ENCODE measurements at places on chromosomes 11 and 22.
A peak's percentile ranks its signal among the peaks of the same experiment; 100 is the strongest.

- peak; percentile 47 for DNase-seq
Measured at GRCh38 chr11:124740277-124740882, 638 bp downstream of the NRGN start.

DNA sequence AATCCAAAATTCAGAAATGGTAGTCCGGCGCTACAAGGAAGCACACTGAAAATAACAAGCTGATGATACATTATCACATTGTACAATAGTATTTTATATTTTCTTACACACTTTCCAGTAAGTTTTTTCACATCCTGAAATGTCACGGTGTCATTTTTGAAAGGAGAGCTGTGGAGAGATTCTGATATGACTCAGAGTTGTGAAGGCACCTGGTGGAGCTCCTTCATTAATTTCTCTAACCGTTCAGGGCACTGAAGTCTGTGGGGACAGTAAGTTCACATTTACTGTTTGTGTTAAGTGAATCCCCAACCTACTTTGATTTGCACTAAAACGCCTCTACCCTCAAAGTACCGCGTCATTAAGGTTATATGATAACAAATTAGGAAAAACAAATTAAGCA is 13.3 kb downstream of the LDHAL6A start:
- DNase-seq = no peak

- DNase-seq = no peak
Measured at GRCh38 chr11:3795131-3796001, 2.0 kb downstream of the NUP98 start.

DNA sequence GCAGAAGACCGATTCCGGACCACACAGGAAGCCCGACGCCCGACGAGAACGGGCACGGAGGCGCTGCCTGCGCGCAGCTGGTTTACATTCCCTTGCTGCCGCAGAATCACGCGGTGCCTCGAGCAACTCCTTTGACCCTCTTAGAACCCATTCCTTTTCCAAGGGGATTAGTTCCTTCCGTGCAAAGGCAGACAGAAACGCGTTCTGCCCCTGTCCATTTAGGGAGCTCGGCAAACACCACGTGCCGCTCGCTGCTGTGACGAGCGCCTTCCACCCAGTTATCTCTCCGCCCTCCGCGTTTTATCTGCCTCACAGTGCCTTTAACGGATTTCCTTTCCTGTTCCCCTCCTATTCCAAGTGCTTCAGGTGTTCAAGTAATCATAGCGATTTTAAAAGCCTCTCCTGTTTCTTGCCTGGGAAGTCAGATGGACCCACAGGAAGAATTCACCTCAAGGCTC is 24.1 kb upstream of the MICAL3 start:
- DNase-seq = no peak

- DNase-seq = no peak
Measured at GRCh38 chr11:117663414-117663813, 133.6 kb downstream of the DSCAML1 start.

DNA sequence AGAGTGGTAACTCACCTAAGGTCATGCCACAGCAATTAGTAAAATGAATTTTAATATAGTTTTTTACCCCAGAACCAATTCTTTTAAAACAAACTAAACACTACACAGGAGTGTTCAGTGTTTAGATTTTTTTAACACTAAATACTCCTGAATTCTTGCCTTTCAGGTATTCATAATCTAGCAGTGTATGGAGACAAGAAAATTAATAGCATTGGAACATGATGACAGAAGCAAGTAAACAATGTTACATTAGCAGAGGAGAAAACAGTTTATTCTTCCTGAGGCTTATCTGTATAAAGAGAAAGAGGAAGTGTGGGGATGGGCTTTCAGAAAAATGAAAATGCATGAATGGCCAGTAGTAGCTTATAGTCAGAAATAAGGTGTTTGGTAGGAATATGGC is 222.1 kb upstream of the FAT3 start:
- no peak for DNase-seq

- no peak for DNase-seq
Measured at GRCh38 chr22:22245935-22246525, 1.4 kb downstream of the VPREB1 start.

- no peak for DNase-seq
Measured at GRCh38 chr11:9616858-9617257, 43.4 kb downstream of the WEE1 start.

- DNase-seq = no peak
Measured at GRCh38 chr11:72228844-72229231, 4.3 kb downstream of the INPPL1 start.

- DNase-seq = no peak
Measured at GRCh38 chr22:46909237-46910030, 147.0 kb downstream of the TBC1D22A start.

- no peak for DNase-seq
Measured at GRCh38 chr22:22111983-22112382, 129.4 kb upstream of the TOP3B start.

DNA sequence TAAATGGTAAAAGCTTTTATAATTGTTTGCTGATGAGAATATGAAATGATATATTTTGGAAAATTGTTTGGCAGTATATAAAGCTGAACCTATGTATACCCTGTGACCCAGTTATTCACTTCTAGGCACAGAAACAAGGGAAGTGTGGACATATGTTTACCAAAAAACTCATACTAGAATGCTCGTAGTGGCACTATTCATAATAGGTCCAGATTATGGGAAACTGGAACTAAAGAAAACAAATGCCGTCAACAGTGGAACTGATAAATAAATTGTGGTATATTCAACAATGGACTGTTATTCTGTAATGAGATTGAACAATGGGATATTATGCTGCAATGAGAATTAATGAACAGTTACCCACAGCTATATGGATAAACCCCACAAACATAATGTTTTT is 32.8 kb downstream of the CSTPP1 start:
- no peak for DNase-seq

DNA sequence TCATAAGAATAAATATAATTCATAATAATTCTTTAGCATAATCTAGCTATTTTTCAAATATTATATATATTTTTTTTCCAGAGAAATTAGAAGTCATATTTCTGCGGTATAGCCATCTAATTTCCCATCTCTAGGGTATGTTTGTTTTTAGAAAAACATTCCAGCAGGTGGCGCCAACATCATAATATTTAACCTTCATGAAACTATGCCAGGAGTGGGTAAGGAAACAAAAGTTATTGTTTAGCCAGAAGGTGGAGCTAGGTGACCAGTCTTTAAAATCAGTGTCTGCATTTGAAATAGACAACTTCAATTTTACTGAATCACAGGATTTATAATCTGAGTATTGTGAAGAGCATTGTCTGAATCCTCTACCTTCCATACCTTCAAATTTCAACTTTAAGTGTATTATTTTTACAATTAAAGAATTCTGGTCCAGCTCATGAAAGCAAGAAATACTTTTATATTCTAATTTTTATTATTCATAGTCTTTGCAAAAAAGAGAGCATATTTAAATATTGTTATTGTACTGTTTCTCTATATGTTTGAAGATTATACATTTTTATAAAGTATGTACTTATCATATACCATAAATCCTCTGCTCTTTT is 15.7 kb upstream of the CCDC179 start:
- peak; percentile 38 for DNase-seq

DNA sequence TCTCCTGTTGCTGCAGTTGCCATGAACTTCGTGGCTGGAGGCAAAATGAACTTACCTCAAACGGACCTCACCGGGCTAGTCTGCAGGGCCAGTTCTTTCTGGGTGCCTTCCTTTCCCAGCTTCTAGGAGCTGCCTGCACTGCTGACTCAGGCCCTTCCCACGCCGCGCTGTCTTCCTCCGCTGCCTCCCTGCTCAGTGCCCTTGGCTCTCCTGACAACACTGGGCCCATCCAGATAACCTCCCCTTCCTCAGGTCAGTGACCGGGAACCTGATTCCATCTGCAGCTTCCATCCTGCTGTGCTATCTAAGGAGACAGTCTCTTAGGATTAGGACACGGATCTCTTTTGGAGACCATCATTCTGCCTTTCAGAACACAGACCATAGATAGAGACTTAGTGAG is 19.3 kb downstream of the MOB2 start:
- no peak for DNase-seq

GRCh38 chr11:78061088-78061920 is 2.4 kb upstream of the THRSP start:
- no peak for DNase-seq

GRCh38 chr11:134120143-134120850 is 51.4 kb downstream of the JAM3 start:
- no peak for DNase-seq

- no peak for DNase-seq
Measured at GRCh38 chr11:123330948-123331347, 99.1 kb upstream of the GRAMD1B start.

DNA sequence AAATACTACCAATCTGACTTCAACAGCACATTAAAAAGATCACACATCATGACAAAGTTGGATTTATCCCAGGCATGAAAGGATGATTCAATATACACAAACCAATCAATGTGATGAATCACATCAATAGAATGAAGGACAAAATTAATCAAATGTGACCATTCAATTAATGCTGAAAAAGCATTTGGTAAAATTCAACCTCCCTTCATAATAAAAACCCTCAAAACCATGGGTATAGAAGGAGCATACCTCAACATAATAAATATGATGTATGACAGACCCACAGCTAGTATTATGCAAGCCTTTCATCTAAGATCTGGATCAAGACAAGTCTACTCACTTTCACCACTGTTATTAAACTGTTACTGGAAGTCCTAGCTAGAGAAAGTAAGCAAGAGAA is 921.7 kb upstream of the RAG2 start:
- DNase-seq = no peak

- DNase-seq = no peak
Measured at GRCh38 chr11:129012880-129013279, 70.2 kb upstream of the TP53AIP1 start.

DNA sequence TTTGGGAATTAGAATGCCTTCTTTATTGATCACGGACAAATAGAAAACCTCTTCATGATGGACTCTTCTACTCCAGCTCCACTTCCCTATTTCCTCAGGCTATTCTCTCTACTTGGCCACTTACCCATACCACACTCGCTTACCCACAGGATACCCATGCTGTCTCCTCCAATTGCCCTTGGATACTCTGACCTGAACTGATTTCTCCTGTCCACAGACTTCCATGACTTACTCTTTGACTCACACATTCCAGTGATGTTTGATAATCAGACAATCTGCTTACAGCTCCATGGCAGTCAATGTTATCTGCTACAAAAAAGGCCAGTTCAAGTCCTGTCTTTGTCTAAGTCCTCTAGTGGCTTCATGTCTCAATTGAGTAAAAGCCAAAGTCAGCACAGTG is 292.0 kb upstream of the CTSC start:
- DNase-seq = no peak

DNA sequence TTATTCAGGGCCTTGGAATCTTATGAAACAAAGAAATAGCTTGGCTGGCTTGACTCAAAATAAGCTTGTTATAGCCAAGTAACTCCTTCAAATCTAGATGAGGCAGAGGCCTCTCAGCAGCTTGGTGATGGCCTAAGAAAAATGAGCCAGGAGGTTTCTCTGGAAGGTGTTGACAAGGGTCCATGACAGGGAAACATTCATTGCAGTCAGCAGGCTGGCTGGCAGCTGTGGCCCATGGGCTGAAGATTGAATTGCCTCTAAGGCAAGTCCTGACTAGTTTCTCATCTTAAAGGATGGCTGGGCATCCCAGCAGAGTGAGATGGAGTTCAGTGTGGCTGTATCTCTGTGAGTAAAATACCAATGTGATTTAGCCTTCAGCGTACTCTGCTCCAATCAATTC is 441.0 kb downstream of the NELL1 start:
- no peak for DNase-seq

DNA sequence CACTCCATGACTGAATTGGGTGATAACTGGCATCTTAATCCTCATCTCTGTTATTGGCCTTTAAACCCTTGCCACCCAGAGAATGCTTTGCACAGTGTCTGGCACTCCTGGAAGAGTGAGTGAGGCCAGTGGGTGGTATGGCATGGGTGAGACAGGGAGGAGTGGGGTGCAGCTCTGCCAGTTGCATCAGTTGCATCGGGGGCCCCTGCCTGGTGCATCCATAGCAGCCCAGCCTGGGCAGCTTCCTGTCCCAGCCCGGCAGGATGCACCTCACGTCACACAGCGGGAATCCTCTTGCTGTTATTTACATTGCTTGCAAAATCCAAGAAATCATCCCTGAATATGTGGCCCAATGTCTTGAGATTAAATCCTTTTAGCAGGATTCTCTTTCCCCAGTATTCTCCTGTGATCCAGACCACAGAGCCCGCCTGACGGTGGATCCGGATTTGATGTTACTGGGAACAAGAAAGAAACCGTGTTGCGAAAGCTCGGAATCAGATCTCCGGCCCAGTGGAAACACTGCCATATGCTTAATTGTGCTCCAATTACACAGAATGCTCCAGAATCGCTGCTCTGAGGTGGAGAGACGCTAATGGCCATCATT is 37.6 kb upstream of the MN1 start:
- DNase-seq = no peak

DNA sequence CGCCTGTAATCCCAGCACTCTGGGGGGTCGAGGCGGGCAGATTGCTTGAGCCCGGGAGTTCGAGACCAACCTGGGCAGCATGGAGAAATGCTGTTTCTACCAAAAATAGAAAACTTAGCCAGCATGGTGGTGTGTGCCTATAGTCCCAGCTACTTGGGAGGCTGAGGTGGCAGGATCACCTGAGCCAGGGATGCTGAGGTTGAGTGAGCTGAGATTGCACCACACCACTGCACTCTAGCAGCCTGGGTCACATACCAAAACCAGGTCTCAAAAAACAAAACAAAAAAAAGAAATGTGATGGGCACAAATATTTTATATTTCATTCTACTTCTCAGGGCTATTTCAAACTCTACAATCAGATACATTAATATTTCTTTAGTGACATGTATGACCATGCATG is 25.7 kb downstream of the TTC17 start:
- no peak for DNase-seq

DNA sequence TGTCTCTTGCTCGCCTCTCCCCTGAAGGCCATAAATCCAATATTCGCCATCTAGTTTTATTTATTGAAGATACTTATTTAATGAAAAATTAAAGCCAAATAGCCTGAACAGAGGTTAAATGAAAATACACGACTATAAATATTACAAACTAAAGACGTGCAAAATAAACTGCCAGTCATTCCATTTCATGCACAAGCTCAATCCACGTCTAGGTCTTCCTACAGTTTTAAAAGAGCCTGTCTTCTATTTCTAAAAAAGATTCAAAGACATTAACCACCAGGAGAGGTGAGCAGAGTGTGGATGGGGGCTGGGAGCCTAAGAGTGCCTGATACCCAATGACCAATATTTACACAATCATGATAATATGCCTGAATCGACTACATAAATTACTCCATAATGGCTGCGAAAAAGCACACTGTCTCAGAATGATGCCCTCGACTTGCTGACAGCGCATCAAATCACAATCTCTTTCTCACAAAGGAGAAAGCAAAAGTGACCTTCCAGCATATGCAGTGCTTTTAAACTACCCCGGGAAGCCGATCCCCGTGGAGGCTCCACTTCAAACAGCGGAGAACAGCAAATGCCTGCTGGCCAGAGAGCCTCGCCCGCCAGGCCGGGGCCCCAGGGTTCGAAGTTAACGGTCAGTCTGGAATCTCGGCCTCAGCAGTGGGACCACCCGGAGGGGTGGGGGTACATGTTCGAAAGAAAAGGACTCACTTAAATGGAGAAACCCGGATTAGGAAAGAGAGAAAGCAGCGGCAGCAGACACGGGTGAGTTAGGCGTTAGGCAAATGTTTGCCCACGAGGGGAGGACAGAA is 1.7 kb downstream of the FCHSD2 start:
- DNase-seq = no peak
